Uterus (tissue), 4 donors: ENCODE measurements at places on chromosomes 11 and 22. TPM values are rescaled to one million over a fixed set of nuclear protein-coding genes. Genes with fewer than 3 reads are reported as not detected.

UBQLN3 gene
- 0.29 TPM for total RNA-seq

MS4A5 gene
- not detected for total RNA-seq

MMP12 gene
- not detected for total RNA-seq

PLET1 gene
- total RNA-seq: not detected

AP5B1 gene
- total RNA-seq: 6.7 TPM

SCUBE1 gene
- total RNA-seq: 1.7 TPM

P2RX3 gene
- not detected for total RNA-seq

GRCh38 chr11:33687733-33688479, 12.7 kb downstream of the C11orf91 start:
- H3K4me3 ChIP-seq: no peak overlapping the region
- peaks cover 10% of the 10 kb centered on the region for H3K4me1 ChIP-seq
- H3K36me3 ChIP-seq: no peaks in the 10 kb centered on the region
- no peak overlapping the region for H3K27ac ChIP-seq
- H3K27me3 ChIP-seq: no peaks in the 10 kb centered on the region
- peak; percentile 56 for DNase-seq

- H3K36me3 ChIP-seq: no peaks in the 10 kb centered on the region
- no peak overlapping the region for H3K4me3 ChIP-seq
- no peaks in the 10 kb centered on the region for H3K4me1 ChIP-seq
- H3K27ac ChIP-seq: no peak overlapping the region
Observed at GRCh38 chr22:30733181-30733631, 38.5 kb downstream of the OSBP2 start.

GRCh38 chr11:44829838-44830237, 103.1 kb downstream of the TSPAN18 start:
- H3K4me1 ChIP-seq: no peaks in the 10 kb centered on the region
- H3K27me3 ChIP-seq: no peaks in the 10 kb centered on the region
- H3K36me3 ChIP-seq: no peaks in the 10 kb centered on the region

DNA sequence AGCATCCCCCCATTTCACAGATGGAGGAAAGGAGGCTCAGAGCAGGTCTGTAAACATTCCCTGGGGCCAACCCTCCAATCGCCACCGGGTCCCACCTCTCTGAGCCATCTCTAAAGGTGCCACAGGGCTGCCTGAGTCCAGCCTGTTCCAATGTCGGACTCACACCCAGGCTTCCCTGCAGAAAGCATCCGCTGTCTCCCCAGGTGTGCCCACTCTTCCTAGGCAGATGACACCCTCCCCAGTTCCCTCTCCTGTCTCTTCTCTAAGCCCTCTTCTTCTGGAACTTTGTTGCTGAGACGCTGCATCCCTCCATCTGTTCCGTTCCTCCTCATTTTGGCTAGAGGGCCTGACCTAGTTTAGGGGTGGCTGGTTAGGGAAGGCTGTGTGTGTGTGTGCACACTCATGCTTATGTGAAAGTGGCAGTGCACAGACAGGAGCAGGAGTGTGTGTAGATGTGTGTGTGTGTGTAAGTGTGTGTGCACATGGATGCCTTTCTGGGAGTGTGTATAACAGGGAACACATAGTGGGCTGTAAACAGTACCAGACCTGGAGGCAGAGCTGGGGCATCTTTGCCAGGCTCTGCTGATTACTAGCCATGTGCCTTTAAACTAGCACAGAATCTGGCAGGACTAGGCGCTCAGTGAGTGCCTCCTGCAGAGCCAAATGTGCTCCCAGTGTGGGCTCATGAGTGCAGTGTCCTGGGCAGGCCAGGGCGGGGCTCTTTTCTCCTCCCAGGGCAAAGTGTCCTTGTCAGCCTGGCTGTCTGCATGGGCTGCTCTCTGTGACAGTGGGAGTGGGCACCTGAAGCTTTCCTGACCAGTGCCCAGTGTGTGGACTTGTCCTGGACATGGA, 77.3 kb upstream of the NECTIN1 start:
- no peak for DNase-seq
- no peak overlapping the region for H3K4me3 ChIP-seq
- no peak overlapping the region for H3K27ac ChIP-seq
- no peaks in the 10 kb centered on the region for H3K36me3 ChIP-seq
- H3K4me1 ChIP-seq: no peaks in the 10 kb centered on the region

DNA sequence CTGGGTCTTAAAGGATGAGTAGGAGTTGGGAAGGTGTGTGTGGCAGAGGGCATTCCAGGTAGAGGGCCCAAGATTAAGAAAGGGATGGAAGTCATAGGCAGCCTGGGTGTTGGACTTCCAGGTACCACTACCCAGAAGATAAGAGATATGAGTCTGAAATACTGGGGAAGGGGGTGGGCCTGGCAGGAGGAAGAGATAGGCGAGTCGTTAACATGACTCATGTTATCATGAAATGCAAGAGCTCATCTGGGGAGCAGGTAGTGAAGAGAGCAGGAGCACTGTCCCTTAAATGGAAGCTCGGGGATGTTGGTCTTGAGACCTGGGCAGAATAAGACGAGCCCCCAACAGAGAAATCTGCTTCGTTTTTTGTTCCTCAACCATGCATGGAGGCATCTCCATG, 10.2 kb downstream of the ZC3H7B start:
- no peaks in the 10 kb centered on the region for H3K4me1 ChIP-seq
- no peak for DNase-seq
- no peak overlapping the region for H3K27ac ChIP-seq
- no peaks in the 10 kb centered on the region for H3K27me3 ChIP-seq
- H3K4me3 ChIP-seq: no peak overlapping the region

DNA sequence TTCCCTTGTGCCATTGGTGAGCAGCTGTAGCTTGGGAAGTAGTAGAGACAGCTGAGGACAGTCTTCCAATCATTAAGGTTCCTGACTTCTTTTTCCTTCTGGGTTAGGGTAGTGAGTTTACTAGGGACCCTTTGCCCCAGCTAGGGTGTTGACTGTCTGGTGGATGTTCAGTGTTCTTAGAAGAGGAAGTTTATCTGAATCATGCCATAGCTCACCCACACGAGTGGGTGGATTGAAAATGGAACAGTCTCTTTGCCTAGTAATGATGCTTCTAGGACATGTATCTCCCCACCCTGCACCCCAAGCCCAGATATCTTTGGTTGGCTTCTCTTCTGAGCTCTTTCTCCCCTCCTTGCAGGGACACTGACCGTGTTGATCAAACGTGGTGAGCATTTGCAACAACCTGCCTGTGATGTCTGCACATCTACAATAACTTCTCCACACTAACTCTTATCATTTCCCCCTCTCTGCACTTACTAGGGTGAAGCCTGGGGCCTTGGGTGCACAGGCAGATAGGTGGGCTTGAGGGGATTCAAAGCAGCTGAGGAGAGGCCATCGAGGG, 57.1 kb upstream of the HORMAD2 start:
- no peaks in the 10 kb centered on the region for H3K27me3 ChIP-seq
- no peak overlapping the region for H3K4me3 ChIP-seq
- no peaks in the 10 kb centered on the region for H3K4me1 ChIP-seq
- no peak overlapping the region for H3K27ac ChIP-seq
- DNase-seq: no peak
- H3K36me3 ChIP-seq: no peaks in the 10 kb centered on the region

DNA sequence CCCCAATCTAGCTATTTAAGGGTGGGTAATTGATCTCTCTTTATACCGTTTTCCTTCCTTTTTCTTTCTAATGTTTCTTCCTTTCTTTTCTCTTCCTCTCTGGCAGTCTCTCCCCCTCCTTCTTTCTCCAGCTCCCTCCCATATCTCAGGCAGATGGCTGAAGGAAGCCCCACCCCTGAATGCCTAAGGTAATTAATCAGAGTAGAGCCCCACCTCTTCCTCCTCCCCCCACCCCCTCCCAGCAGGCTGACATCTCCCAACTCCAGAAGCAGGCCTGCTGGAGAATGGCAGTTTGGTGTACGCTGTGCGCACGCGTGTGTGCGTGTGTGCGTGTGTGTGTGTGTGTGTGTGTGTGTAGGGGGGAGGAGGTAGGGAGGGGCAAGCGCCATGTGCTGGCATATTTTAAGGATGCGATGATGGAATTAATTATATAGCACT, 122.6 kb downstream of the APOL5 start:
- H3K27me3 ChIP-seq: no peaks in the 10 kb centered on the region
- peaks cover 18% of the 10 kb centered on the region for H3K4me1 ChIP-seq
- peak; percentile 94 for DNase-seq

DNA sequence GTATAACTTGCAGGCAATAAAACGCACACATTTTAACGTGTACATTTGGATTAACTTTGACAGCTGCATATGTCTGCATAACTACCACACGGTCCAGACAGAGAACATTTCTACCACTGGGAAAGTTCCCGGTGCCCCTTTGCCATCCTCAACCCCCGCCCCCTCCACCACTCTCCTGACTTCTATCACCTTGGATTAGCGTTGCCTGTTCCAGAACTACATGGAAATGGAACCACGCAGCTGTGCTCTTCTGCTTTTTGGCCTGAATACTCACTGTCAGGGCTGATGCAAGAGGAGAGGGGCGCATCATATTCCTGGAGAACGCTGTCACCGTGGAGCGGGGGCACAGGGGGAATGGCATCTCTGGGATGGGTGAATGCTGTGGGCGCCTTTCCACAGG, 62.1 kb downstream of the LRP5 start:
- peaks cover 45% of the 10 kb centered on the region for H3K4me1 ChIP-seq
- H3K27ac ChIP-seq: peak overlapping the region; percentile 85
- no peaks in the 10 kb centered on the region for H3K27me3 ChIP-seq

DNA sequence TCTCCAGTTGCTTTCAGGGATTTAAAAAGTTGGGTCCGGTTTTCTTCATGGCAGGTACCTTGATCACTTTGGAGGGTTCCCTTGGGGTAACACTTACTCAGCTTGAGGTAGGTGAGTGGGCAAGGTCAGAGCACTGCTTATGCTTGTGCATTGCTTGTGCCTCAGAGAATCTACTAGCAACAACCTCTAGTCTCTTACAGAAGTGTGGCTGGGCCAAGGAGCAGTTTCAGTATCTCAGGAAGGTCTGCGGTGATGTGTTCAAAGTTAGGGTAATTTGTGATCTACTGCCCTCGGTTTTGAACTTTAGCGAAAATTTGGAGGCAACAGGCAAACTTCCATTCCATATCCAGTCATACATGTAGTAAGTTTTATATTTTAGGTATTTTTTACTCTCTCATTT, 62.8 kb downstream of the NCAM1 start:
- DNase-seq: no peak
- H3K27me3 ChIP-seq: no peaks in the 10 kb centered on the region
- no peak overlapping the region for H3K27ac ChIP-seq
- no peak overlapping the region for H3K4me3 ChIP-seq

GRCh38 chr11:112650527-112650926, 310.7 kb upstream of the NCAM1 start:
- H3K4me3 ChIP-seq: no peak overlapping the region
- H3K4me1 ChIP-seq: no peaks in the 10 kb centered on the region
- no peaks in the 10 kb centered on the region for H3K36me3 ChIP-seq
- H3K27me3 ChIP-seq: no peaks in the 10 kb centered on the region
- no peak overlapping the region for H3K27ac ChIP-seq
- DNase-seq: no peak

- no peaks in the 10 kb centered on the region for H3K36me3 ChIP-seq
- no peak overlapping the region for H3K4me3 ChIP-seq
- H3K27ac ChIP-seq: no peak overlapping the region
- no peaks in the 10 kb centered on the region for H3K4me1 ChIP-seq
Observed at GRCh38 chr22:45731798-45732495, 60.3 kb downstream of the ATXN10 start.

GRCh38 chr11:45477588-45477987, 187.8 kb downstream of the CHST1 start:
- H3K36me3 ChIP-seq: no peaks in the 10 kb centered on the region
- no peaks in the 10 kb centered on the region for H3K4me1 ChIP-seq
- no peak overlapping the region for H3K27ac ChIP-seq
- H3K4me3 ChIP-seq: no peak overlapping the region
- H3K27me3 ChIP-seq: no peaks in the 10 kb centered on the region

GRCh38 chr11:16750417-16750816, 12.0 kb downstream of the C11orf58 start:
- no peaks in the 10 kb centered on the region for H3K36me3 ChIP-seq
- no peaks in the 10 kb centered on the region for H3K27me3 ChIP-seq
- H3K4me1 ChIP-seq: peaks cover 6% of the 10 kb centered on the region
- no peak overlapping the region for H3K27ac ChIP-seq

- no peak for DNase-seq
- no peak overlapping the region for H3K4me3 ChIP-seq
- H3K4me1 ChIP-seq: no peaks in the 10 kb centered on the region
- no peaks in the 10 kb centered on the region for H3K36me3 ChIP-seq
Observed at GRCh38 chr22:33569018-33569417, 351.3 kb downstream of the LARGE1 start.

DNA sequence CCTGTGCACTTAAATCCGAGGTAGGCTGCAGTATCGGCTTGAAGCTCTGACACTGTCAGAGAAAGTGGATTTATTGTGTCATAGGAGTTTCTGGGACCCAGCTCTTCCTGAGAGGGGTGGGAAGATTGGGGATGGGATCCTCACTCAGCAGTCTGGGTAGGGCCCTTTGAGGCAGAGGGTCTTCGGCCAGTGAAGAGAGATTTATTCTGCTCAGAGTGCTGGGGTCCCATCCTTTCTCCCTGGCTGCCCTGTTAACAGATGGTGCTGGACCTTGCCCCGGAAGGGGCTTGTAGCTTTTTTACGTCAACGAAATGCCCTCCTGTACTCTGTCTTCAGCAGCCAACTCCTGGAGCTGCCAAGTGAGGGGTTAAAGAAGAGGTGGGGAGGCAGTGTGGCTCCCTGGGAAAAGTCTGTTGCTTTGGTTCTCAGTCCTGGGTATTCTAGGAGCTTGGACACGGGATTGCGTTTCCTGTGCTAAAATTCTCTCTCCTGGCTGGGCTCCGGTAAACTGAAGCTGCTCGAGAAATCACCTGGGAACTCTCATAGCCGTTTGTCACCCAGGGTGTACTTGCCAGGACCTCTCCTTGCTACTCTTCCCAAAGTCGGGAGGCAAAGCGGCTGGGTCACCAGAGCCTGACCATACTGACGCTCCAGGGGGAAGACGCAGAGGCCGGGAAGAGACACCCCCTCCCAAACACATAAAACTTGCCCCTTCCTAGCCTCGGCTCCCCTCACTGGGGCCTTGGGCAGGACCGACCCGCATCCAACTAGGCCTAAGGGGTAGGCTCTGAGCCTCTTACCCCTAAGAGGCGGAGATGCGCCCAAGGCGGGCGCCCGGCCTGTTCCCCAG, 806 bp upstream of the SMDT1 start:
- no peaks in the 10 kb centered on the region for H3K36me3 ChIP-seq
- H3K4me1 ChIP-seq: peaks cover 14% of the 10 kb centered on the region
- H3K27ac ChIP-seq: peak overlapping the region; percentile 98
- H3K27me3 ChIP-seq: no peaks in the 10 kb centered on the region
- peak overlapping the region; percentile 72 for H3K4me3 ChIP-seq
